ENCODE measurements at places on chromosomes 5 and 9.

- DNase-seq: no peak
These were observed 24.9 kb downstream of the ATOX1 start for GRCh38 chr5:151733358-151734063.

- no peak for DNase-seq
These were observed 30.2 kb upstream of the SMC5 start for GRCh38 chr9:70228611-70229010.

DNA sequence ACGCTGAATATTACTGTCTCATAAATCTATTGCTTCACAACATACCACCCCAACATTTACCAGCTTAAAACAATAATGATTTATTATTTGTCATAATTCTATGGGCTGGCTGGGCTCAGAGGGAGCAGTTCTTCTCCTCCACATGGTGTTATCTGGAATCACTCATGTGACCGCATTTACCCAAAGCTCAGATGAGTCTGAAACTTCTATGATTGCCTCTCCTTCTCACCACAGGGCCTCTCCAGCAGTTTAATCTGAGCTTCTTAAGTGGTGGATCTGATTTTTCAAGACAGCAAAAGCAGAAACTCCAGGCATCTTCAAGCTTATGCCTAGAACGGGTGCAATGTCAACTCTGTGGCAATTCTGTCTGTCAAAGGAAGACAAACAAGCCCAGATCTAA lies 210.3 kb upstream of the ADRA1B start:
- DNase-seq: no peak

DNA sequence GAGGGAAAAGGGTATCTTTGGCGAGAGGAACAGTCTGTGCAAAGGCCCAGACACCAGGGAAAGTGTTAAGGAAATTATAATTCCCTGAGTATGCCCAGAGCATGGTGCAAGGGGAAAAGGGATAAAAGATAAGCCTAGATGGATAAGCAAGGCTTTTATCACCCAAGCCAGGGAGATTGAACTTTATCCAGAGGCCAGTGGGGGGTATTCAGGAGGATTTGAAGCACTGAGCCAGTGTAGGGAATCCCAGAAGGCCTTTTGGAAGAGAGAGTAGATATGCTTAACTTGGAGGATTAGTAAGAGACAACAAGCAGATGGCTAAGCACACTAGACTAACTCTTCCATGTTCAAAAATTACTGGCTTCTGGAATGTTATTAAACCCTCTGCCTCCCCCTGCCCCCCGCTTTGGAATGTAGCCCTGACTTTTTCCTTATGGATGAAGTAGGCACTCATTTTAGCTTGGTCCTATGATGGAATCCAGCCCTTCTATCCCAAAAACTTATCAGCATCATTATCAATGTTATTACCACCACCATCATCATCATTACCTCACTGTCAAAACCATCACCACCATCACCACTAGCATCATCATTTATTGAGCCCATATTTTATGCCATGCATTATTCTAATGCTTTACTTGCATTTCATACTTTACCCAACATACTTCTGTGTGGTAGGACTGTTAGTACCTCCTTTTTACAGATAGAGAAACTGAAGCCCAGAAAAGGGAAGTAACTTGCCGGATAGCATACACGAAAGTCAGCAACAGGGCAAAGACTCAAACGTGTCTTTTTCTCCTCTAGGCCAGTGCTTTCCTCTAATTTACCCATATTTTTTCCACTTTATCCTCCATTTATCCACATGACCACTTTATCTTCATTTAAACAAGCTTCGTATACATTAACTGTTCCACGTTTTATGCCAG lies 237.0 kb downstream of the PAPPA start:
- DNase-seq: no peak

GRCh38 chr5:9625286-9625685 lies 4.9 kb downstream of the TAS2R1 start:
- no peak for DNase-seq

- no peak for DNase-seq
These were observed 391.2 kb downstream of the RAB3C start for GRCh38 chr5:58974083-58974482.

- no peak for DNase-seq
These were observed 359.1 kb upstream of the ADAMTSL1 start for GRCh38 chr9:18114559-18115475.

- DNase-seq: no peak
These were observed 16.9 kb downstream of the STK10 start for GRCh38 chr5:172171118-172171517.

- DNase-seq: no peak
These were observed 160.9 kb downstream of the HSD17B3 start for GRCh38 chr9:96141128-96141474.

- DNase-seq: no peak
These were observed 5.6 kb upstream of the PURA start for GRCh38 chr5:140108093-140109017.

DNA sequence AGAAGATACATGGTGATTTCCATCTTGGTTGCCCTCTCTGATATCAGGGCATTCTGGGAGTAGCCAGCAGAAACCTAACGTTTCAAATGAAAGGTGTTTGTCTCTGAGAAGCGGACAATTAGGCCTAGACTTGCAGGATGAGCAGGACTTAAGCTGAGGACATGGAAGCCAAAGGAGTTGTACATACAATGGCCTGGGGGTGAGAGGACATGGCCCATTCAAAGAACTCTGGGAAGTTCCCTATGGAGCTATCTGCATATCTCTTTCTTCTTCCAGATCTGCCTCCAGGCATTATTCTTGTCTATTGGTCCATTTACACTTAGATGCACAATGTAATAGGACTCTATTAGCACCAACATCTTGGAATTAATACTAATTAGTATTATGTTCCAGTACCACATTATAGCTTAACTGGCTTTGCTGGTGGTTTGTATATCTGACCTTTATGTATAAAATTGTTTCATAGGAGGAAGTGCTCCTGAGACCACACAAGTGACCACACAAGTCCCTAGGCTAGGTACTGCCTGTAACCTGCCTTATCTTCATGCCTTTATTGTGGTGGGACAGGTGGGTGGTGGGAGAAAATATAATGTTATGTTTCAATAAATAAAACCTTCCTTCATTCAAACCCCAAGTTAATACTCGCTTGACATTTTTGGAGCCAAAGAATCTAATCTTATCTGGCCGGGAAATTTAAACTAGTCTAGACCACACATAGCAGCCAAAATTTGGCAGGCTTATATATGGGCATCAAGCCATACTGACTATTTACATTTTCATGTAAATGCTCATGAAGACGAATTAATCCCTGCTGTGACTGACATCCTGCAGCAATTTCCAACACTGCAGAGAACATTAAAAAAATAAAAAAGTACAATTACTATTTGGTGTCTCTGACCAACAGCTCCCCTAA lies 52.1 kb upstream of the EQTN start:
- no peak for DNase-seq

DNA sequence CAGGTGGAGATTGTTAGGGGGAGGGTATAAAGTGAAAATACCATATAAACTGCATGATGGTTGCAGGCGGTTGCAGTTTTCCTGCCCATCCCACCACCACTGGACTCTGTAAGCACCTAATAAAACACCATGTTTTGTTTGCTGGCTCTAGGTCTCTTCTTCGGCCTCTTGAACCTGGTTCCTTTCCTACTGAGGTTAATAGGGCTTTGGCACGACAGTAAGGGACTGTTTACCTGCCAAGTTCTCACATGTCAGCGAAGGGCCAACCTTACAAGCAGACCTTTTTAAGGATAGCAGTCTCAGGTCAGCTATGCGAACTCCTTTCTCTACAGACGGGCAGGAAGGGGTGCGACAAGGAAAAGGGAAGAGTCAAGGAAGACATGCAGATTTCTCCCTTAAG lies 3.4 kb upstream of the RFESD start:
- DNase-seq: no peak

DNA sequence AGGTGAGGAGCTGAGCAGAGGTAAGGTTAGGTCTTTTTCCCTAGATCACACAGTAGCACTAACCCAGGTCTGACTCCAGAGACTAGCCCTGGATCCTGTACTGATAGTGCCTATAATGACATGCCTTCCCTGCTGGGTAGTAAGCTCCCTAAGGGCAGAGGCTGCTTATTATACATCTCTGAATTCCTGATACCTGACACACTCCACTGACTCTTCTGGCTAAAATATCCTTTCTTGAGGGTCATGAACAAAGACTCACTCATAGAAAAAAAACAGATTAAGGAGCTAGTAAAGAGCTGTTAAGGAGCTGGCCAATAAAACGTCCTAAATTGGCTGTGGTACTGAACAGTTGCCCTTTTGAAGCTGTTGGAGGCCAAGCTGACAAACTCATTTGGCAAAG lies 149.0 kb upstream of the ITGA1 start:
- DNase-seq: no peak

GRCh38 chr9:106218427-106218826 lies 524.1 kb downstream of the TMEM38B start:
- no peak for DNase-seq

Measured in T-helper 1 cell (primary cell).